Fibroblast of mammary gland (primary cell): ENCODE measurements at places on chromosomes 3 and 15.

DNA sequence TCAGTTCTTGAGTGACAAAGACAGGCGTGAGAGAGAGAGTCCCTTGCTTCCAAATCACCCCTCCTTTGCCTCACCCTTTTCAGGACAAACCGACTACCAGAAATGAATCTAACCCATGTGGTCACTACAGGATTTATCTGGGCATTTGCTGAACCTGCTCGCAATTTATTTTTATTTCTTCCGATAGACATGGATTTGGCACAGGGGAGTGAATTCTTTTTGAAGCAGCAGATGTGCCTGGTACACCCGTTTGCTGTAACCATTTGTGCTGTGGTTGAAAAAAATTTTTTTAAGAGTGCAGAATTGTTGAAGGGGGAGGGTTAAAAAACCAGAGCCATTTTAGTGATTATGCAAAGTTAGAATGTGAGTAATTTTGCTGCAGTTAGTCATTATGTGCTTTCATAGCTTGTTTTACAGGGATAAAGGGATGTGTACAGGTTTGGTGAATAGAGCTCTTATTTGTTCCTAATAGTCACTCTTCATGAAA lies 442.0 kb downstream of the LPP start:
- peak; percentile 86 for DNase-seq

DNA sequence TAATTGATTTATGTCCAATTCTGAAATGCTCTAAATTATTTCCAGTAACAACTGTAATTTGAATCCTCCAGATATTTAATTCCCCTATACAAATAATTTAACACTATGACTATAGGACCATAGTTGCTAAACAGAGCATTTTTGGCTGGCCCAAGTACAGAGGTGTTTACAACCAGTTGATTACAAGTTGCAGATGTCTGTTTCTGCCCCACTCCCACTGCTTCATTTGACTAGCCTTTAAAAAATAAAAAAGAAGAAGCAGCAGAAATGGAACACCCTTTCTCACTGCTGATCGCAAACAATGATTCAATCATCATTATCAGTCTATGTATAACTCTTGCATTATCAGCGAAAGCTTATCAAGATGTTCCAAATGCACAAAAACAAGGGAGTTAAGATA lies 54.6 kb downstream of the SENP7 start:
- DNase-seq, result no peak

DNA sequence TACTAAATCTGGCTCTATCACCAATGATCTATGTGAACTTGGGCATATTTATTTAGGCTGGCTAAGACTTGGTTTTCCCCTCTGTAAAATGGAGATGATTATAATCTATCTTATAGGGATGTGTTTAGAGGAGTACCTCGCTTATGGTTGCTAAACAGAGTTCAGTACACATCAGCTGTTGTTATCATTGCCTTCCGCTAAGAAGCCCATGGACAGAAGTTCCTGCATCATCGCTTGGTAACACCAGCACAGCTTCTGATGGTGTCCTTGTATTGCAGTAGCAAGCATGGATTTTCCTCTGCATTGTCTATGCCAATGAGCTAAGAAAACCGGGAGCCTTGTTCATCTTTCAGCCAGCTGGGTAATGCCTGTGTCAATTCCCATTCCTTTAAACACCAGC lies 73.1 kb upstream of the LRTM1 start:
- DNase-seq, result no peak

GRCh38 chr3:111253733-111254132 lies 182.1 kb downstream of the NECTIN3 start:
- no peak for DNase-seq

DNA sequence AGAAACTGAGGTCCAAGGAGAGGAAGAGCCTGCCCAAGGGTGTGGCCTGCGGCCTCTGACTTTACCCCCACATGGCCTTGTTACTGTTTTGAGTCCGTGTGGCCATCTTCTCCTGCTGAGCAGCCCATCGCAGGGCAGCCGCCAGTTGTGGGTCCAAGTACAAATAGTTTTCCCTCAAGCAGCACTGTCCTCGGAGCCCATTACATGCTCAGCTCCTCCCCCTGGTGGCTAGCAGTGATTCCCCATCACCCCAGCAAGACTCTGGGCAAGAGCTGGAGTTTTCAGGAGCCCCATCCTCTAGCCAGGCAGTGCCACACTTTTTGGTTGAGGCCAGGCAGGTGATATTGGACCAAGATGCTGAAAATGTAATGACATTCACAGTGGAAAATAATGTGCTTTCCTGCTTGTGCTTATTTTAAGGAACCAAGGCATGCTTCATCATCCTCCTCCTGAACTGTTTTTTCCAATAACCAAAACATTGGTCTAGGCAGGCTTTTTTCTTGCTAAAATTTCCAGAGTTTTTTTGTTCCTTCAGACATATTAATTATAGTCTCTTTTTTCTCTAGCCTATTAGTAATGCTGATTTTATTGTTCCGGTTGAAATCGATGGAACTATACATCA lies 23.2 kb upstream of the VILL start:
- DNase-seq, result peak; percentile 63

DNA sequence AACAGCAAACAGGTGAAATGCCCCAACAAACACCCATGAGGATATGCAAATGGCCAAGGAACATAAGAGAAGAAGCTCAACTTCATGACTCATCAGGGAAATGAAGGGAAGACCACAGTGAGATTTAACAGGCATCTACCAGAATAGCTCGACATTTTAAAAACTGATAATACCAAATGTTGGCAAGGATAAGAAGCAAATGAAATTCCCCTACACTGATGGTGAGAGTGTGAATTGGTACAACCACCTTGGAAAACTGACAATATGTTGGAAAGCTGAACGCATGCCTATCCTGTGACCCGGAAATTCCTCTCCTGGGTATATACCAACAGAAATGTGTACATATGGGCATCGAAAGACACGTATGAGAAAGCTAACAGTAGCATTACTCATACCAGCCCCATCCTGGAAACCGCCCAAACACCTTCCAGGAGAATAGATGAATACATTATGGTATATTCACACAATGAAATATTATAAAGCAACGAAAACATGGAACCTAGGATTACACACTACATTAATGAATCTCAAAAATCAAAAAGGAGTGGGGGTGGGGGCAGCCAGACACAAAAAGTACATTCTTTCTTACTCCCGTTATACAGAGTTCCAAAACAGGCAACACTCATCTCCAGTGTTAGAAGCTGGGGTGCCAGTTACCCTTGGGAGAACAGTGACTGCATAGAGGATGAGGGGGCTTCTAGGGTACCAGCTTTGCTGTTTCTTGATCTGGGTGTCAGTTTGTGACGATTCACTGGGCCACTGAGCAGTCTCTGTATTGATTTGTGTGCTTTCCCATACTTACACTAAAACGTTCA lies 16.9 kb downstream of the RFTN1 start:
- DNase-seq, result peak; percentile 36

- DNase-seq, result no peak
Observed at GRCh38 chr3:53324105-53324504, 23.2 kb downstream of the DCP1A start.

DNA sequence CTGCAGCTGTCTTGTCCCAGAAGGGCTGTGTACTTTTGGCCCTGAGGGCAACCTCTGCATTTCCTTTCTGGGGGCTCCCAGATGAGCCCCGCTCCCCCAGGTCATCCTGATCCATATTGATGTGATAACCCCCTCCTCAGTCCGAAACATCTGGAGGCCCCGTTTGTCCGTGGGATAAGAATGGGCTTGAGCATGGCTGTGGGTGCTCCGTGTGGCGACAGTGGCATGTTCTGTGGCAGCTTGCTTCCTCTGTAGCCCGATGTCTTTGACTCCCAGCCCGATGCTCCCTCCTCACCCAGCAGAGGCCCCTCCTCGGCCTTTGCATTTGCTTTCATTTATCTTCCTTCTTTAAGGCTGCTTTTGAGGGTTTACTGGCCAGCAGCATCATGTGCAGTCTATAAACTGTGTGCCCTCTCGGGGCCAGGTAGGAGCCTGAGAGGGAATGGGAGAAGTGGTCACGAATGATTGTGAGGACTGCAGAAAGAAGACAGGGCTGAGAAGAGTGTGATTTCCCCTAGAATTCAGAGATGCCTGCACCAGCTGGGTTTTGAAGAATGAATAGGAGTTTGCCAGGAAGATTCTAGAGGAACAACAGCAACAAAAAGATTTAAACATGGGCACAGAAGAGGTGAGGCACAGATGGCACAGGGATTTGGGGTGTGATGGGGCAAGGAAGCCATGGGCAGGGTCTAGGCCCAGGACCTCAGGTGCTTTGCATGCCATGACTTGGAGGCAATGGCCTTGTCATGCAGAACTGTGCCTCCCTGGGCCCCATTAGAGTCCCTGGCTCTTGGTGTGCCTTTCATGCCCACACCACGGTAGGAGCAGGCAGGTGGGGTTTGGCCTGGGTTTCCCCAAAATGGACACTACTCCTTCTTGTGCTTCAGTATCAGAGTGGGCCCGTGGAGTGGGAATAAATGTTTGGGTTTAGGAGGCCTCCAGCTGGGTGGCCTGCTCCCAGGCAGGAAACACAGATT lies 34.2 kb downstream of the APBA2 start:
- no peak for DNase-seq

DNA sequence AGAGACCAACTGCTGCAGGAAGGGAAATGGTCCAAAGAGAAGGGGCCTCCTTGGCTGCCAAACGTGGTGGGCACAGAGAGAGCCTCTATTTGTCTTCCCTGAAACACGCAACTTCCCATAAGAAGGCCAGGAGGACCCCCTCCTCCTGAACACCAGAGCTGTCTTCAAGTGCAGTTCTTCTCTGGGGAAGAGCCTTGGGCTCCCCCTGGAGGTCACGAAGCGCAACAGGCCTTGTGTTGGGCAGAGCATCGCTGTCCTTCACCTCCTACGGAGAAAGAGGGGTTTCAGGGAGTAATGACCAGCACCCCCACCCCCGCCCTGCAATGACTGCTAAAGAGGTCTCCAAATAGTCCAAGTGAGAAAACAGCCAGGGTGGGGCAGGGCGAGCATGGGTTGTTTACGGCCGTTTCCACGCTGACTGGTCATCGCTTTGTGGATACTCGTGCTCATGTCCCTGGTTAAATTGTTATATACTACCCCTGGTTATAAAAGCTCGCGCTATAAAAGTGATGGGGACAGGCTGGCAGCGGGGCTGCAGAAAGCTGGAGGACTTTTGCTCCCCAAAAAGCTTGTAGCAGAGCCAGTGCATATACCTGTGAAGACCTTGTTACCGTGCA lies 397.5 kb upstream of the ATP10A start:
- DNase-seq, result peak; percentile 27

DNA sequence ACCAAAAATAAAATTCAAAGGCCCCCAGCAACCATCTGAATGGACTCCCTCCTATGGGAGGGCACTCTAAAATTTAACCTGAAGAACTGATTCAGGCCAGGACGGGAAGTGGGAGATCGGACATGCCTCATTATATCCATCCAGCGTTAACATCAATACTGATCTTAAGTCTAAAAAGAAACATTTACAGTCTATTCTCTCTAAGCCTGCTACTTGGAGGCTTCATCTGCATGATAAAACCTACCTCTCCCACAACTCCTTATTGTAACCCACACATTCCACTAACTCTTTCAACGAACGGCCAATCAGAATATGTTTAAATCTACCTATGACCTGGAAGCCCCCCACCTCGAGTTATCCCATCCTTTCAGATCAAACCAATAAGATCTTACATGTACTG lies 68.4 kb downstream of the HERC1 start:
- no peak for DNase-seq

DNA sequence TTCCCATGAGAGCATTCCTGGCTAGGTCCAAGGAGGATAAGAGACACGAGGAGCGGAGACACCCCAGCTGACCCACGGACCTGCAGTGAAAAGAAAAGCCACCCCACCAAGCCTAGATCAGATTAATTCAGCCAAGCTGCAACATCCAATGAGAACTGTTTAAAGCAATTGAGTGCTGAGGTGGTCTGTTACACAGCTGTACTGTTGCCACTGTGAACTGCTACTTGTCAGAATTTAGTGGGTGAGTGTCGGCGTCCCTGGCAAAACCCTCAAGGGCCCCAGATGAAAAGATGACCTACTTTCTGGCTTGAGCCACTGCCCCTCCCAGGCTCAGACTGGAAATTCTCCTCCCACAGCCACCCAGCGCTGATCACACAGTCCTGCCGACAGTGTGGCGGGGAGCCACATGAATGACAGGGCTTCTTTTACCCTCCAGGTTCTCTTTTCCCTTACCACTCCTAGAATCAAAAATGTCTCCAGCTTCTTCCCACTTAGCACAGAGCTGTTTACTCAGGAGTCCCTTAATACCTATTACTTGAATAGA lies 26.4 kb upstream of the KBTBD12 start:
- DNase-seq, result peak; percentile 66

DNA sequence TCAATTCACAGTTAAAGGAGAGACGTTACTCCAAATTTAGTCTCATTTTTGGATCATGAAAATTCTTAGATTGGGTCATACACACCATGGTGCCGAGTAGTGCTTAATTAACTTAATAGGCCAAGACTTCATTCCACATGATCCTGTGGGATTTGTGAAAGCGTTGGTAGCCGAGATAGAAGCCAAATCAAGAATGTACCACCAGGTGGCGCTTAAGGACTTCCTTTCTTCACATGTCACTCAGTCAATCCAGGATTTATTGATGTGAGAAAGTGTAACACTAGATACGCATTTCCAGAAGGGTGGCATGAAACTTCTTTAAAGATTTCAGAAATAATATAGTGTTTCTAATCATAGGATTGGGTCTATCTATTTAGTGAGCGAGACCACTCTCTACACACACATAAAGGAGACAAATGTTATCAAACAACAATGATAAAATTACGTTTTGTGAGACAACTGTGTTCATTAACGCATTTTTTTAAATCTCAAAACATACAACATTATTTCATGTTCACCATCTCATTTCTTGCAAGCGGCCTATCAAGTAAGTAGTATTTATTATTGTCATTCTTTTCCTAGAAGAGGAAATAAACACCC lies 436.1 kb downstream of the CHL1 start:
- DNase-seq, result peak; percentile 58

DNA sequence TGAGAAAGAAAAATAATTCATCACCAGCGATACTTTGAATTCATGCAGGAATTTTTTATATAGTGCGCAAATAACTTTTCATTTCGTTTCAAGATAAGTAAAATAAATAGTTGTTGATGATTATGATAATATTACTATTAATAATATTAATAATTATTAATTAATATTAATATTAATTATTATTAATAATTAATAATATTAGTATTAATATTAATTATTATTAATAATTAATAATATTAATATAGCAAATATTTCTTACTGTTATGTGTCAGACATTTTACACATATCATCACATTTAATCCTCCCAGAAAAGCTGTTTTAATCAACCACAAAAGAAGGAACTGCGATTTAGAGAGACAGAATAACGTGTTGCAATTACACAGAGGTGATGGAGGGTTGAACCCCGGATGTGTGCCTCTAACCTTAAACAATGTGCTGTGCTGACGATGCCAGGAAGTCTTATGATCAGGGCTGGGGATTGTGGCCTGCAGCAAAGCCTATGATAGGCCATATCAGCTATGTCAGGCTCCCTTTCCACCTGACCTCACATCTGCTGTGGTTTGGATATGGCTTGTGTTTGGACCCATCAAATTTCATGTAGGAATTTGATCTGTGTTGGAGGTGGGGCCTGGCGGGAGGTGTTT lies 263.5 kb upstream of the NR2F2 start:
- DNase-seq, result no peak
